Activated T-helper 1 cell treated with Interleukin-2 at 50 U/mL for 16 hours (primary cell): ENCODE measurements at places on chromosomes 3 and 15.

DNA sequence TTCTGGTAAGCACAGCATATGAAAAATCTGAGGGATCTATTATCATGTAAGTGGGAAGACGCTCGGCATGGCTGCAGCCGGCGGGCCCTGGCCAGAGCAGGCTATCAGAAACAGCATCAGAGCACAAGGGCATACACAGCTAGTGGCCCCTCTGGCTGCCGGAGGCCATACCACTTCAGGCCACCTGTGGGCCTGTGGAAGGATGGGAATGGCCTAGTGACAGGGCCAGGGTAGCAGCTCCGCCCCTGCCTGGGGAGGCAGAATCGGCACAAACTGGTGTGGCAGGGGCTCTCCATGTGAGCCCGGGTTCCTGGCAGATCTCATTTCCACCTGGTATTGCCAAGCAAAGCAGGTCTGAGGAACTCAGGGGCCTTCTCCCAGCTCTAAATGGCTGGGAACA, 46.4 kb downstream of the SH3BP5 start:
- no peak for DNase-seq

- DNase-seq: no peak
Observed at GRCh38 chr3:32443478-32443877, 51.8 kb downstream of the CMTM7 start.

DNA sequence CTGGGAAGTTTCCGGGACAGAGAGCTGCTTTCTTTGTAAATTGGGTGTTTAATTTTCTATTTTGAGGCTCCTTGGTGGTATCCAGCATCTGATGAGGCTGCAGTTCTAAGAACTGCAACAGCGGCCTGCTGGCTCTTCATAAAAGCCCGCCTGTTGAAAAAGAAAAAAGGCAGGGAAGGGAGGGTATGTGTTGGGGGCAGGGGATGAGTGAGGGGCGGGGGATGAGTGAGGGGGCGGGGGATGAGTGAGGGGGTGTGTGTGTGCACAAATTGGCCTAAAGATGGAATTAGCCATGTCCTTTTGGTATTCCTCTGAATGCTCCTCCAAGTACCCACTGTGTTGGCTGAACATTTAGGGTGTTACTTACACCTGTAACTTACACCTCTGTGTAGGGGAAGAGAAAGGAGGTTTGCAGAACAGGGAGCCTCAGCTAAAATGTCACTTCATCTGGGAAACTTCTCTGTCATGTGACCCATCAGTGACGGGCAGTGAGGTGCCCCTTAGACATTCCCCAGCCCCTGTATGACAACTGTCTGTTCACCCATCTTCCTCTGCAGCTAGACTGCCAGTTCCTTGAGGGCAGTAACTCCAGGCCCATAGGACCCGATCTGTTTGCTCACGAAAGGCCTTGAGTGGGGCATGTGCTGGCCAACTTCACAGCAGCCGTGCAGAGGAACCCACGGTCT, 57.6 kb downstream of the LRIG1 start:
- no peak for DNase-seq

DNA sequence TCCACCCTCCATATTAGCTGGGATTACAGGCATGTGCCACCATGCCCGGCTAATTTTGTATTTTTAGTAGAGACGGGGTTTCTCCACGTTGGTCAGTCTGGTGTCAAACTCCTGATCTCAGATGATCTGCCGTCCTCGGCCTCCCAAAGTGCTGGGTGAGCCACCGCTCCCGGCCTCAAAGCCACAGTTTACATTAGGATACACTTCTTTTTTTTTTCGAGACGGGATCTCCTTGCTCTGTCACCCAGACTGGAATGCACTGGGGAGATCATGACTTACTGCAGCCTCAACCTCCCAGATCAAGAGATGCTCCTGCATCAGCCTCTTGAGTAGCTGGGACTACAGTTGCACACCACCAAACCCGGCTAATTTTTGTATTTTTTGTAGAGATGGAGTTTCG, 2.5 kb upstream of the NR1D2 start:
- no peak for DNase-seq

DNA sequence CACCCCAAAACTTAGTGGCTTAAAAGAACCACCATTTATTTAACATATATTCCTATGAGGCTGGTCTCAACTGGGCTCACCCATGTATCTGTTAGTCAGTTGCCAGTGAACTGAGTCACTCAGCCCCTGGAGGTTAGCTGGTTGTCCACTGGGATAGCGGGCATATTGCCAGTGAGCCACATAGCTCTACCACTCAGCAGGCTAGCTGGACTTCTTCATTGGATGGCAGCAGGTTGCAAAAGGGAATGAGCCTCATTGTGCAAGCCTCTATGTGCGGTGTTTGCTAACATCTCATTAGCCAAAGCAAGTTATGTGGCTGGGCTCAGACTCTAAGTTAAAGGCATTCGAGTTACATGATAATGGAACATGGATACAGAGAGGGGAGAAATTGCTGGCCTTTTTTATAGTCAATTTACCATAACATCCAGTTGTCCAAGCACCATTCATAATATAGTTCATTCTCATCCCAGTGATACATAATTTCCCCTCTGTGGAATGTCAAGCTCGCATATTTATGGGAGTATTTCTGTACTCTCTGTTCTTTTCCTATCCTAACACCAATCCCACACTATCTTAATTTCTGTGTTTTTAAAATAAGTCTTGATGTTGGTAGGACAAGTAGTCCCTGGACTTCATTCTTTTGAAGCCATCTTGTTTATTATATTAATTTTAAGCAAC, 8.7 kb downstream of the BTD start:
- no peak for DNase-seq

GRCh38 chr15:95290176-95290974, 1040.1 kb upstream of the NR2F2 start:
- no peak for DNase-seq

GRCh38 chr3:43175541-43175940, 69.7 kb upstream of the POMGNT2 start:
- no peak for DNase-seq

DNA sequence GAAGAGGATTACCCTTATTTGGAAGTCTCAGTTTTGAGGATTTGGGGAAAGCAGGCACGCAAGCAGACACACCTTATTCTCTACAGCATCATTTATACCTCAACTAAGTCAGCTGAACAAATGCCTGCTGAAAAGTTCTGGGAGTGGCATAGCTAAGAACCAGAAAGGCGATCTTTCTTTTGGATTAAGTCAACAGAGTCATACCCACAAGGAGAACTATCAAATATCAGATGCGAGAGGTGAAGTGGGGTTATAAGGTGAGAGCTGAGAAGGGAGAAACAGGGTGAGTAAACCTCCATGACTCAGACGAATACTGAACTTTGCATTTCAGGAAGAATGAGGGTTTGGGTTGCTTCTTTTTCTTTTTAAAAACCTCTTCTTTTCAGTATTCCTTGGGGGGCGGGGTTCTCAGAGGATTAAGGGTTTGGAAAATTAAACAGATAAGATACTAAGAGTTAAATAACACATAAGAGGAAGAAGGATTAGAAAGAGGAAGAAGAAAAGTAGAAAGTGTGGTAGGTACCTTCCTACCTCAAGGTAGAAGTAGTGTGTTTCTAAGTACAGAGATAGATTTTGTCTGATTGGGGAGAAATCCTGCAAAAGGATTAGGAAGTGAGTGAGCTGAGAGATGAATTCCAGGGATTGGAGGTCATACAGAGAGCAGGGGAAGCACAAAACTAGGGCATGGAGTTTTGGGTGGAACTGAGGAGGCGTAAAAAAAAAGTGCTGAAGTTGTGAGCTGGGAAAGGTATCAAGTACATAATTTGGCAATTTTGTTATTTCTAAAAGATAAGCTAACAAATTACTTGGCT, 41.3 kb upstream of the ICE2 start:
- DNase-seq: no peak

DNA sequence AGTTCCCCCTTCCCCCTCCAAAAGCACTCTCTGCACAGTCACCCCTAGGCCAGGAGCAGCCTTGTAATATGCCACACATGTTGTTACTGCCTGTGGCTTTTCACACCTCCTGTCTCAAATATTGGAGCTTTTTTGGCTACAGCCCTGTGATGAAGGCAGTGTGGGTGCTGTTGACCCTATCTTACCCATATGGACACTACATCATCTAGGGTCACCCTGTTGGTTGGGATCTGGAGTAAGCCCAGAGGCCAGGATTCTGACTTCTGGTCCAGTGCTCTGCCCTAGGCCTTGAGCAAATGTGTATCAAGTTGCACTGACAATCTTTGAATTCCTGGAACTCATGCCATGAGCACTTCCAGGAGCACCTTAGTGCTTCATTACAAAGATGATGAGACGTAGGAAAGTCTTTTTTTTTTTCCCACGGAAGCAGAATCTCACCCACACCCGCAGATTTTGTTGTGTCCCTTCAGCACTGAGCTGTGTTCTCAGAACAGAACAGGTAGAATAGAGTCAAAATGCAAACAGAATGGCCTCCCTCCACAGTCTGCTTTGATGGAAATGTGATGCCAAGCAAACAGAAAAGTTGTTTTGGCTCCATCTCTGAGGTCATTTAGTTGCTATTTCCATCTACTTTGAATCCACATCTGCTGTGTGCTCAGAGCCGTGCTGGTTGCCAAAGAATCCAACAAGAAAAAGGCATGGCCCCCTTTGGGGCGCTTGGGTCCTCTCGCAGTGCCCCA, 49.6 kb downstream of the SMAD3 start:
- no peak for DNase-seq

GRCh38 chr3:12793701-12794100, 2.8 kb upstream of the CAND2 start:
- DNase-seq: no peak
